Vagina (tissue), 2 donors: ENCODE measurements at places on chromosomes 3 and 15. TPM values are rescaled to one million over a fixed set of nuclear protein-coding genes. Genes with fewer than 3 reads are reported as not detected.

ALDH1A2 gene
- 22.1 TPM for total RNA-seq

C2CD4A gene
- total RNA-seq, result not detected

FSD2 gene
- not detected for total RNA-seq

GOLGA6L2 gene
- not detected for total RNA-seq

ARL13B gene
- total RNA-seq, result 13.5 TPM

ARHGEF26 gene
- 29.2 TPM for total RNA-seq

SI gene
- total RNA-seq, result not detected

ARPIN gene
- total RNA-seq, result 20.1 TPM

PPP4R2 gene
- 24.3 TPM for total RNA-seq

SLC9A9 gene
- 30.7 TPM for total RNA-seq

AP3B2 gene
- 3.7 TPM for total RNA-seq

ULK4 gene
- 24.1 TPM for total RNA-seq

COL6A5 gene
- total RNA-seq, result not detected

SYNM gene
- 62.6 TPM for total RNA-seq

MTHFS gene
- 7.1 TPM for total RNA-seq

SLC38A3 gene
- 2.0 TPM for total RNA-seq

ATP13A5 gene
- not detected for total RNA-seq

UROC1 gene
- total RNA-seq, result not detected

C3orf49 gene
- not detected for total RNA-seq

CTXND1 gene
- total RNA-seq, result 0.49 TPM

TMEM207 gene
- not detected for total RNA-seq

ECE2 gene
- 1.7 TPM for total RNA-seq

SPRED1 gene
- total RNA-seq, result 16.7 TPM

FBXL2 gene
- total RNA-seq, result 5.9 TPM

RNU5B-1 gene
- not detected for total RNA-seq

MEX3B gene
- total RNA-seq, result 5.2 TPM

NRG4 gene
- total RNA-seq, result not detected

UPK1B gene
- total RNA-seq, result not detected

RTP1 gene
- total RNA-seq, result not detected

GPR62 gene
- not detected for total RNA-seq

DIS3L gene
- 20.9 TPM for total RNA-seq

PRR23E gene
- total RNA-seq, result not detected

TRPC1 gene
- 12.0 TPM for total RNA-seq

ARRDC4 gene
- total RNA-seq, result 35.8 TPM

PLA1A gene
- 1.7 TPM for total RNA-seq

CSNK1G1 gene
- 12.8 TPM for total RNA-seq

SPESP1 gene
- 1.5 TPM for total RNA-seq

CCR9 gene
- total RNA-seq, result not detected

RETNLB gene
- not detected for total RNA-seq

CD200R1 gene
- total RNA-seq, result 0.49 TPM

GLDN gene
- 5.9 TPM for total RNA-seq
